ENCODE measurements at places on chromosomes 12 and 14. TPM values are rescaled to one million over a fixed set of nuclear protein-coding genes. Genes with fewer than 3 reads are reported as not detected.
A peak's percentile ranks its signal among the peaks of the same experiment; 100 is the strongest.

Gene ASB2
- 0.25 TPM for polyA plus RNA-seq

Gene VIPAS39
- 10.8 TPM for polyA plus RNA-seq

Gene SYT1
- polyA plus RNA-seq: 0.72 TPM

Gene ATL1
- 1.1 TPM for polyA plus RNA-seq

Gene RBP5
- polyA plus RNA-seq: not detected

Gene NOXRED1
- polyA plus RNA-seq: 0.18 TPM

Gene TAS2R20
- polyA plus RNA-seq: not detected

DNA sequence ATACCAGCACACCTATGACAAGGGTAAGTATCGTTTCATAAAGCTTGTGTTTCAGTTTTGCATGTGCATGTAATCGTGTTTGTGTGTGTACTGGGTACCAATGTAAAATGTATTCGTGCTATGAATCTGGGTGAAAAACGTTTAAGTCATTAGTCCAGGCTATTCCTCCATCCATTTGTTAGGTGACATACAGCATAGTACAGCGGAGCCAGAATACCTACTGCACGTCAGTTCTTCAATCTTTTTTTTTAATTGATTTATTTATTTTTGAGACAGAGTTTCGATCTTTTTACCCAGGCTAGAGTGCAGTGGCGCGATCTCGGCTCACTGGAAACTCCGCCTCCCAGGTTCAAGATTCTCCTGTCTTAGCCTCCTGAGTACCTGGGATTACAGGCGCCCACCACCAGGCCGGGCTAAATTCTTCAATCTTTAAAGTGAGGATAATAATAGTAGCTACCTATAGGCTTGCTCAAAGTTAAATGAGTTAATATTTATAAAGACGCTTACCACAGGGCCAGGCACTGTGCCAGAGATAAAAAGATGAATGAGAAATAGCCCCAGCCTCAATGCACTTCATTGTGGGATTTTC, 661 bp upstream of the RPS26 start:
- no peaks in the 10 kb centered on the region for H3K27me3 ChIP-seq
- H3K36me3 ChIP-seq: peaks cover 31% of the 10 kb centered on the region
- no peak for DNase-seq
- H3K27ac ChIP-seq: peak overlapping the region; percentile 27
- H3K4me1 ChIP-seq: peaks cover 18% of the 10 kb centered on the region

GRCh38 chr14:76352639-76353281, 23.2 kb upstream of the ESRRB start:
- peak; percentile 34 for DNase-seq
- no peaks in the 10 kb centered on the region for H3K36me3 ChIP-seq
- no peaks in the 10 kb centered on the region for H3K4me1 ChIP-seq
- no peak overlapping the region for H3K4me3 ChIP-seq
- no peaks in the 10 kb centered on the region for H3K27me3 ChIP-seq

- no peak overlapping the region for H3K27ac ChIP-seq
- no peaks in the 10 kb centered on the region for H3K4me1 ChIP-seq
- H3K4me3 ChIP-seq: no peak overlapping the region
- no peaks in the 10 kb centered on the region for H3K36me3 ChIP-seq
- no peaks in the 10 kb centered on the region for H3K27me3 ChIP-seq
- no peak for DNase-seq
These were observed 411.0 kb downstream of the LRIG3 start for GRCh38 chr12:58509116-58509885.

GRCh38 chr12:110329710-110330109, 48.7 kb downstream of the ATP2A2 start:
- H3K4me1 ChIP-seq: peaks cover 10% of the 10 kb centered on the region
- no peak for DNase-seq
- H3K4me3 ChIP-seq: no peak overlapping the region
- peaks cover 88% of the 10 kb centered on the region for H3K36me3 ChIP-seq
- no peaks in the 10 kb centered on the region for H3K27me3 ChIP-seq
- peak overlapping the region; percentile 33 for H3K27ac ChIP-seq

DNA sequence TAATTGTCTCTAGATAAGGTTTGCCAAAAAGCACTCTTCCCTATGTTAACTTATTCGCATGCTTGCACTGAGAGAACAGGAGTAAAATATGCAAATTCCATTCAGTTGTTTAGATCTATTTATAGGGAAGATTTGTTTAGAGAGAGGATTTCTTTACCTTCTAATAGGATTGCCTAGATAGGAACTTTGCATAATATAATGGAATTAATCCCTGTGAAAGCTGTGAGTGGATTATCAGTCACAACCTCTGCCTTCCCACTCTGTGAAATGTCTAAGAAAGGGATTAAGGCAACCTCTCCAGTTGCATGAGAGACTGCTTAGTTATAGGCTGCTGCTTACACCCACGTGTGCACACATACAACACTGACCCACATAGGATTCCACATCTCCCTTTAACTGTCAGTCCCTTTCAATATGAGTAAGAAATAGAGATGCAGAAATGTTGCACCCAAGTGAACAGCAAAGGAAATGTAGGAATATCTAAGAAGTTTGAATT, 83.2 kb downstream of the ALG10B start:
- H3K27ac ChIP-seq: no peak overlapping the region
- H3K36me3 ChIP-seq: no peaks in the 10 kb centered on the region
- DNase-seq: no peak
- no peaks in the 10 kb centered on the region for H3K27me3 ChIP-seq
- no peaks in the 10 kb centered on the region for H3K4me1 ChIP-seq

- peaks cover 16% of the 10 kb centered on the region for H3K36me3 ChIP-seq
- DNase-seq: no peak
- H3K27me3 ChIP-seq: no peaks in the 10 kb centered on the region
- peak overlapping the region; percentile 96 for H3K27ac ChIP-seq
- peak overlapping the region; percentile 89 for H3K4me3 ChIP-seq
- peaks cover 61% of the 10 kb centered on the region for H3K4me1 ChIP-seq
These were observed 2.0 kb upstream of the SETD1B start for GRCh38 chr12:121801595-121802484.

DNA sequence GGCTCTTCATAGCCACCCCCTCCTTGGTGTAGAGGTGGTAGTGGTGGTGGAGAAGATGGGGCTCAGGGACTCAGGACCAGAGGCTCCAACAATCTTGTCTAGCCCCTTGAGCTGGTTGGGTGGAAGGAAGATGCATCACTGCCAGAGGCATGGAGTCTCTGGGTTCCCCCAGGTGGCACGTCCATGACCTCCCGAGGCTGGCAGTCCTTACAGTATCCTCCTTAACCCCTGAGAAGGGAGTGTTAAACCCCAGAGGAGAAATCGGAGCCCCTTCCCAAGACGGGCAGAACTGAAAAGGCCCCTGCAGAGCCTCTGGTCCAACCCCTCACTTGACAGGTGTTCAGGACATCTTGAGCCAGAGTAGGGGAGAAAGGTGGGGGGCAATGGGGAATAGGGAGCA, 9.1 kb downstream of the KRT83 start:
- peaks cover 56% of the 10 kb centered on the region for H3K27me3 ChIP-seq
- no peak for DNase-seq
- no peak overlapping the region for H3K27ac ChIP-seq
- no peak overlapping the region for H3K4me3 ChIP-seq
- no peaks in the 10 kb centered on the region for H3K36me3 ChIP-seq
- H3K4me1 ChIP-seq: peaks cover 6% of the 10 kb centered on the region

DNA sequence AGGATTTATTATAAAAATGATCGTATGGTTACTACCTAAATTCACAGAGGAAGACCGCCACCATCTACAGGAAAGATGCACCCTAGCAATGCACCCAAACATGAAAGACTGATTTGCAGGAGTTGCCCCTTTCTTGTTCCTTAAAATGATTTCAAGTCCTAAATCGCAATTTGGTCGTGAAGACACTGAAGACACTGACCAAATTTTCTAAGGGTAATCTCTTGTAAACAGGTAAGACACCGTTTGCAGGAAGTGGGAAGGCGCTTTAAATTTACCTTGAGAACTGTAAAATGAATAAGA, 1.0 kb downstream of the SOS2 start:
- no peaks in the 10 kb centered on the region for H3K27me3 ChIP-seq
- H3K4me3 ChIP-seq: peak overlapping the region; percentile 99
- H3K4me1 ChIP-seq: peaks cover 18% of the 10 kb centered on the region
- no peaks in the 10 kb centered on the region for H3K36me3 ChIP-seq
- no peak for DNase-seq

DNA sequence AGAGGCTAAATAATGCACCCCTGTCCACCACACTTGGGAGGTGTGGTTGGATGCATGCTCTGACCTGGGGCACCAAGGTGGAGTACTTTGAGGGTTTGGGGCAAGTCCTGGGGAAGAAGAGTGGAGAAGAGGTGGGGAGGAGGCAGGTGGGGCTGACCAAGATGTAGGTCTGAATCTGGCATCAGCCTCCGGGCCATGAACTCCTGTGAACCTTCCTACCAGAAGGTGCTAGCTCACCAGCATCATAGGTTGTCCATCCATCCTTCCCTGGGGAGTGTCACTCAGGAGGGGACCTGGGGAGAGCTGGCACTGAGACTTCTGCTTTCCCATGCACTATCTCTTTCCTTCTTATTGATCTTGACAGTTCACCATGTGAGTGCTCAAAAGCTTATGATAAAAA, 13.6 kb upstream of the EMP1 start:
- no peaks in the 10 kb centered on the region for H3K36me3 ChIP-seq
- H3K27me3 ChIP-seq: no peaks in the 10 kb centered on the region
- DNase-seq: no peak
- H3K4me3 ChIP-seq: no peak overlapping the region
- H3K4me1 ChIP-seq: peaks cover 12% of the 10 kb centered on the region

DNA sequence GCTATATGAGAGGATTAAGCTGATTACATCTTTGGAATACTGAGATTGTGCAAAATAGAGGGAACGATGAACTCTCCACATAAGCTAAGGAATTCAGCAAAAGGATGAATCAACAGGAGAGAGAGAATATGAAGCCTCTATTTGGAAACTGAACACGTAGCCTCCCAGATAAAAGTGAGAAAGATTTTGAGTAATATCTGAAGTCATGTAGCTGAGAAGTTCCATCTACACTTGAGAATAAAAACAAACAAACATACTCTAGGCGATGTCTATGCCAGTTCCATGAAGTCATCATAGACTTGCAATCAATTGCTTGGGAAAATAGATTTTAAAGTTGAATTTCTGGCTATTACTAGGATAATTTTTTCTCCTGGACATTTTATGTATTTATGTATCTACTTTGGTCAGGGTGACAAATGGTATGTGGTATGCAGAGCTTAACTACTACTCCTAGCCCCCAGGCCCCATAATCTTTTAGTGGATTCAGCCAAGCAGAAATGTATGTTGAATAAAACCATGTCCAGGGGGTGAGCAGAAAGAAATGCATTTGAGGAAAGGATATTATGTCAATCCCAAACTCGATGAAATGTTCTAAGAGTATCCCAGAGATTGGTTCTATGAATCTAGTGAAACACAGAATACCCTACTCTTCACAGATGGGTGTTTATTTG, 627.4 kb downstream of the DIO2 start:
- H3K27me3 ChIP-seq: no peaks in the 10 kb centered on the region
- H3K4me1 ChIP-seq: no peaks in the 10 kb centered on the region
- no peak overlapping the region for H3K4me3 ChIP-seq
- H3K27ac ChIP-seq: no peak overlapping the region

- no peaks in the 10 kb centered on the region for H3K36me3 ChIP-seq
- H3K4me3 ChIP-seq: no peak overlapping the region
- no peaks in the 10 kb centered on the region for H3K4me1 ChIP-seq
- no peaks in the 10 kb centered on the region for H3K27me3 ChIP-seq
These were observed 5.8 kb upstream of the C12orf75 start for GRCh38 chr12:105324704-105325103.

DNA sequence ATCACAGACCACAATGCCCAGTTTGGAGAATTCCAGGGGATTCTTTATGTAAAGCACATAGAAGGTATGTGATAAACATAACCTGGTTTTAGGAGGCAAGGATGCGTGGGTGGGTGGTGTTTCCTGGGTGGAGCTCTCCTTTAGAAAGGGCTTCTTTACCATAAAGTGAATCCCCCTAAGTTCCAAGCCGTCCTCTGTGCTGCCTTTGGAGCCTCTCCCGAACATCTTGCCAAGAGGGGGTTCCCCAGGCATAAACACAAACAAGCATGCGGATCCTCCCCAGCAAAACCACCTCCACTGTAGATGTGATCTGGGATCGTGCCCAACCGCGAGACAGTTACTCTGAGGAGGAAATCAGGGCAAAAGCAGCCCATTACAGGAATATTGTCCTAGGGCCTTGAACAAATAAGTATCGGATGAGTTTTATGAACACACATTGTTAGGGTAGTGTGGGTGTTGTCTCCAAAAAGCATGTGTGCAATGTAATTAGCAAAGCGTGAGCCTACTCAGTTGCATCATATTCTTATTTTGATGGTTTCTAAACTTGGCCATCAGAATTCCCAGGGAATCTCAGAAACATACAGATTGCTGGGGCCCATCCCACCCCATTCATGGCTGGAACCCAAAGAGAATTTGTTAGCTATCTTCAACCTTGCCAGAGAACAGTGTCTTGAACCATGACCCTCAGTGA, 48.8 kb upstream of the CORO1C start:
- H3K4me1 ChIP-seq: no peaks in the 10 kb centered on the region
- DNase-seq: no peak
- H3K36me3 ChIP-seq: no peaks in the 10 kb centered on the region
- H3K4me3 ChIP-seq: no peak overlapping the region
- H3K27me3 ChIP-seq: no peaks in the 10 kb centered on the region
- H3K27ac ChIP-seq: no peak overlapping the region

- H3K27ac ChIP-seq: no peak overlapping the region
- H3K27me3 ChIP-seq: no peaks in the 10 kb centered on the region
- H3K36me3 ChIP-seq: no peaks in the 10 kb centered on the region
- no peak overlapping the region for H3K4me3 ChIP-seq
These were observed 132.2 kb downstream of the ANO4 start for GRCh38 chr12:100926669-100927248.

DNA sequence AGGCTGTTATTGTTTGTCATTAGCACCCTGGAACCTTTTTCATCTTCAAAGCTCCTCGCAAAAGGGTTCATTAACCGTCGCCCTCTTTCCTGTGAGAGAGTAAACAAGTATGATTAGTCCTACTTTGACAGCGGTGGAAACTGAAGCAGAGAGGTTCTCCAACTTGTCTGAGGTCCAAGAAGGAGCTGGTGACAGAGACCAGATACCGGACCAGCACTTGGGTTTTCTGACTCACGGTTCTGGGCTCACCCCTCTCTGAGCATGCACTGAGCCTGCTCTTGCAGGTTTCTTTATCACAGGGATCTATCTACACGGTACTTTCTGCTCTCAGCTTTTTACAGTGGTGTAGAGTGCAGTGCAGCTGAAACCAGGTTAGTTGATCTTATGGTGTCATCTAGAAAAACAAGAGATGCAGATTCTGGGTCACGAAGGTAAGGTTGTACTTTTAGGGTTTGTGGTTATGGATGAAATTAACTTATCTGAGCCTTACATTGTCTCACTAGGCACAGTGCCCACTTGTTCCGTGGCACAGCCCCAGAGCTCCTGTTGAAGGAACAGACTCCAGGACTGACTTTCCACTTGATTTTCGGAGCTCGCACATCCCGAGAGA, 62.1 kb downstream of the PPP2R5C start:
- H3K36me3 ChIP-seq: peaks cover 15% of the 10 kb centered on the region
- H3K4me1 ChIP-seq: peaks cover 42% of the 10 kb centered on the region
- no peak overlapping the region for H3K4me3 ChIP-seq
- H3K27me3 ChIP-seq: no peaks in the 10 kb centered on the region
- no peak for DNase-seq

DNA sequence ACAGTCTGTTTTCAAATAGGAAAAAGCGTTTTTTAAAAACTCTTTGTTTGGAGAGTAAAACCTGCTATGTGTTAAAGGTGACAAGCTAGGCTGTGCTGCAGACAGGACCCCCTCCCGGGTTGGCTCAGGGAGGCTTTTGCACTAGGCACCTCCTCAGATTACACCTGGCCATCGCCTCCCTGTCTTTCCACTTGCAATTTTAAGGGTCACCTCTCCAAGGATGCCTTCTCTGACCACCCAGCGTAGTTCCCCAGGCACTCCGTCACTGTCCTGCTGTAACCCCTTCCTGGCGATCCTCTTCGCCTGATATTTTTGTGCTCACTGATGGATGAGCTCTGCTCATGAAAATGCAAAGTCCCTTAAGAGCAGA, 80.7 kb downstream of the NTF3 start:
- H3K27me3 ChIP-seq: no peaks in the 10 kb centered on the region
- no peaks in the 10 kb centered on the region for H3K36me3 ChIP-seq
- H3K4me1 ChIP-seq: no peaks in the 10 kb centered on the region
- H3K4me3 ChIP-seq: no peak overlapping the region
- DNase-seq: no peak
